ENCODE measurements at places on chromosomes 12 and 14.

- DNase-seq = no peak
These were observed 1340.9 kb downstream of the FSCB start for GRCh38 chr14:43166163-43166562.

GRCh38 chr12:22310709-22311108 lies 23.8 kb downstream of the ST8SIA1 start:
- no peak for DNase-seq

DNA sequence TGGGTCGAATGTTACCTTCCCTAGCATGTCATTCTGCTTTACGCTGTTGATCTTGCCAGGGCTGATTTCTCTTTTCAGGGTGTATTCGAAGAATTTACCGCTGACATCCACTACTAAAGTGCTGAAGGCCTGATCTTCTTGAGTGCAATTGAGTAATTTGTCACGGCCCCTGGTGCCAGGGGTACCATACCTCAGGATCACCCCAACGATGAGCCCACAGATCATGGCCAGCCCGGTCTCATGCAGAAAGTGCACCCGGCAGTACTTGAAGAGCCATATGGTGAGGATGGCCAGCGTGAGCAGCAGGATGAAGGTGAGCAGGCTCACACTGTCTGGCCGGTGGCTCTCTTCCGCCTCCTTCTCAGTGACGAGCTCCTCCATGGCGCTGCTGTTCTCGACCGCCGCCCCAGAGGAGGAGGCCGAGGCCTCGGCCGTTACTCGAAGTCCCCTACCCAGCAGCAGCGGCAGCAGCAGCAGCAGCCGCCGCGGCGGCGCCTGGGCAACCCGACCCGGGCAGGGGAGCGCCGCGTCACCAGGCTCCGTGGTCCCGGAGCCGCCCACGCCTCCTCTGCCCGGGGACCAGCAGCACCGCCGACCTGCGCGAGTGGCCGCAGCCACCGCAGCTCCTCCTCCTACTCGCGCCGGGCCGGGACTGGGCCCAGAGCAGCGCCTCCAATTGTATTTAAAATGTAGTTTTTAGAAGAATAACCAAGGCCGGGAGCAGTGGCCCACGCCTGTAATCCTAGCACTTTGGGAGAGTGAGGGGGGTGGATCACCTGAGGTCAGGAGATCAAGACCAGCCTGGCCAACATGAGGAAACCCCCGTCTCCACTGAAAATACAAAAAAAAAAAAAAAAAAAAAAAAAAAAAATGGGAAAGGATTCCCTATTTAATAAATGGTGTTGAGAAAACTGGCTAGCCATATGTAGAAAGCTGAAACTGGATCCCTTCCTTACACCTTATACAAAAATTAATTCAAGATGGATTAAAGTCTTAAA lies 58.5 kb upstream of the TMPO start:
- DNase-seq = peak; percentile 54

- DNase-seq = no peak
These were observed 638.6 kb downstream of the BCL11B start for GRCh38 chr14:98633380-98633779.

DNA sequence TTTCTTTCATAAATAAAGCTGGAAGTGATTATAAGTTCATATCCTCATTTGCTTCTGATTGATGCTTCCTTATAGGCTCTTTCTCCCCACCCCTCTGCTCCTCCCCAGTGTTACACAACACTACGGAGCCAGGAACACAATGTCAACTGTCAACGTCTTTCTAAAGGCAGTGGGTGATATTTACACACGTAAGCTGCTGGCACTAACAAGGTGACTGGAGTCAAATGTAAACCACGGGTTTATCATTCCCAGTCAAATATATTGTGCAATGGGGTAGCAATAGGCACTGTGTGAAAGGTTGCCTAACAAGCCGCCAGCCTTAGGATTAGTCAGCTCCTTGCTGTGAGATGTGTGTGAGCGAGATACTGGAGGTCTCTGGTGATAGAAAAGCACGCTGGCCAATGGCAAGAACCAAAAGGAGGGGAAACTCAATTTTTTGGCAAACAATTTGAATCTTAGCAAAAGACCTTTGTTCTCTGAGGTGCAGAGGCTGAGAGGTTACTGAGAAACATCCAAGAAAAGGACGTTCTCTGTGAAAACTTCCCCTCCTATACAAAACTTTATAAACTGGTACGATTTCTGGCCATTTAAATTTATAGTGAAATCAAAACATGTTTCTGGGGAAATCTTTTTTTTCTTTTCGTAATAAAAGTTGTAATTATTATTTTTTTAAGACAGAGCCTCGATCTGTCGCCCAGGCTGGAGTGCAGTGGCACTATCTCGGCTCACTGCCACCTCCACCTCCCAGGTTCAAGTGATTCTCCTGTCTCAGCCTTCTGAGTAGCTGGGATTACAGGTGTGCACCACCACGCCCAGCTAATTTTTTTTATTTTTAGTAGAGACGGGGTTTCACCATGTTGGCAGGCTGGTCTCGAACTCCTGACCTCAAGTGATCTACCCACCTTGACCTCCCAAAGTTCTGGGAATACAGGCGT lies 22.3 kb upstream of the HECTD1 start:
- DNase-seq = peak; percentile 88

DNA sequence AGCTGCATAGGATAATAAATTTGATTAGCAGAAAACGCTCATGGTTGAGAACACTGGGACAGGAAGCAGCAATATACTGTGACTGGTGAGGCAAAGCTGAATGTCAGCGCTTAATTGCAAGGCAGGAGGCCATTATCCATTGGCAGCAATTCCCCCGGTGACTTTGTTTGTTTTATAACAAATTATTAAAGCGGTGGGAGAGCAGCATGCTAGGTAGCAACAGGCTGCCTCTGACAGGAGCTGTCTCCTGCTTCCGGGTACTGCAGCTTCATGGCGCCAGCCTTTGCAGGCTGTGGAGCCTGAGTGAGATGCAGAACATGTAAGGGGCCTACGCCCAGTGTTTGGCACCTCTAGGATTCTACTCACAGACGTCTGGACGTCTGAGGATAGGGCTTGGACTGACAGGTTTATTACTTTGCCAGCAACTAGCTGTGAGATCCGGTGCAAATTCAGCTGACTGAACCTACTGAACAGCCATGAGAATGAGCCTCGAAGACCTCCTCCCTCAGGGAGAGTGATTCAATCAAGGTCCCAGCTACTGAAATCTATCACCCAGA lies 82.1 kb upstream of the SSTR1 start:
- no peak for DNase-seq

- DNase-seq = no peak
These were observed 7.3 kb downstream of the ULK1 start for GRCh38 chr12:131901431-131902331.

- no peak for DNase-seq
These were observed 260.1 kb downstream of the C12orf75 start for GRCh38 chr12:105590571-105590970.

DNA sequence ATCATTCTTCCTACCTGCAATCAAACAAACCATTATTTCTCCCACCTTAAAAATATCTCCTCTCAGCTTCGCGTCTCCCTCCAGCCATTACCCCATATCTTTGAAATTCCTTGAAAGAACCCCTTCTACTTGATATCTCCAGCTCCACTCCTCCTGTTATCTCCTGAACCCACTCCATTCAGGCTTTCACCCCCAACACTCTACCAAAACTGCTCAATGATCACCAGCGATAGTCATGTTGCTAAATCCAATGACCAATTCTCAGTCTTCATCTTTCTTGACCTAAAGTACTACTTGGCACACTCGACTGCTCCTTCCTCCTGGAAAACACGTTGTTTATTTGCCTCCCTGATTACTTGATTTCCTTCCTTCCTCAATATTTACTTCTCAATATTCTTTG lies 70.1 kb downstream of the DUSP16 start:
- no peak for DNase-seq

DNA sequence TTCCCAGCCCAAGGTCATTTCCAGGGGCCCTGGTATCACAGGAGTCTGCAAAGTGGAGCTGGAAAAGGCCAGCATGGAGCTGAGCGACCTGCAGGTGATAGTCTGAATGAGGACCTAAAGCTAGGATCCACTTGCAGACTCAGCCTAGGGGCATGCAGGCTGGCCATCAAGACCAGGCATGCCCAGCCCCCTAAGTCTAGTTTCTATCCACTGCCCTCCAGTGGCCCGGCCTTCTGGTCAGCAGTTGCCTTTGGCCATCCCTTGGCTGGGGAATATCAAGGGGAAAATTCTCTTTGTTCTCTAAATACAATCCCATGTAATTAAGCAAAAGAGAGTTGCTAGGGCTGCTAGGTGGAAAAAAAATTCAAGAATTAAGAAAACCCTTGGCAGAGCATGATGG lies 96.3 kb upstream of the LHX5 start:
- no peak for DNase-seq

DNA sequence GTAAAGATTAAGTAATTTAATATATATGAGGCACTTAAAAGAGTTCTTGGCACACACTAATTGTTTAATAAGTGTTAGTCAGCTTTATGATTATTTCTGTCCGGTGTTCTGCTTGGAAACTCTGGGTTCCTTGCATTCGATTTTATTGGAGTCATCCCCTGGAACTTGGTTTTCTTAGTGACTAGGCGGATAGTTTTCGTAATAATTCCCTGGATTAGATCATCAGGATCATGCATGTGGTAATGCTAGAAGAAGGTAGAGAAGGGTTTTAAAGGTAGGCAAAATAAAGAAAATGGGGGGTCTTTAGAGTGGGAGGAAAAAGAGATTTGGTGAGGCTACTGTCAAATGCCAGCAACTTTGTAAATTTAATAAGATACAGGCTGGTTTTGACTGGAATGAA lies 88.4 kb downstream of the MYF5 start:
- DNase-seq = peak; percentile 9

- DNase-seq = no peak
These were observed 340.1 kb upstream of the FKBP4 start for GRCh38 chr12:2454601-2455177.

- DNase-seq = no peak
These were observed 84.1 kb downstream of the BCL11B start for GRCh38 chr14:99187858-99188257.

- DNase-seq = no peak
These were observed 171.6 kb upstream of the PDE3A start for GRCh38 chr12:20196767-20197166.

DNA sequence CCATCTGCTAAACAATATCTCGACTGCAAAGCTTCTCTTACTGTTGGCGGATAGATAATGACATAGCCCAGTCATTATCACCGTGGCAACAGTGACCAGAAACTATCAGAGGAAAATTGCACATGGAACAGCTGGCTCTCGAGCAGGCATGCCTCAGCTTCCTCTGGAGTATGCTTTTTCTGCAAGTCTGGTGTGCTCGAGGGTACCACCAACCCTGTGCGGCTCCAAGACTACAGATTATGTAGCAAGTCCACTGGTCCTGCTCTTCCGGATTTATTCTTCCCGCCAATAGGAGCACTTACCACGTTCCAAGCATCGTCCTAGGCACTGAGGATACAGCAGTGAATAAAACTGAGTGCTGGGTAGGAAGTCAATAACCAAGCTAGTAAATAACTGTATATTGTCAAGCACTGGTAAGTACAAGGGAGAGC lies 1.4 kb upstream of the GLRX5 start:
- peak; percentile 52 for DNase-seq

DNA sequence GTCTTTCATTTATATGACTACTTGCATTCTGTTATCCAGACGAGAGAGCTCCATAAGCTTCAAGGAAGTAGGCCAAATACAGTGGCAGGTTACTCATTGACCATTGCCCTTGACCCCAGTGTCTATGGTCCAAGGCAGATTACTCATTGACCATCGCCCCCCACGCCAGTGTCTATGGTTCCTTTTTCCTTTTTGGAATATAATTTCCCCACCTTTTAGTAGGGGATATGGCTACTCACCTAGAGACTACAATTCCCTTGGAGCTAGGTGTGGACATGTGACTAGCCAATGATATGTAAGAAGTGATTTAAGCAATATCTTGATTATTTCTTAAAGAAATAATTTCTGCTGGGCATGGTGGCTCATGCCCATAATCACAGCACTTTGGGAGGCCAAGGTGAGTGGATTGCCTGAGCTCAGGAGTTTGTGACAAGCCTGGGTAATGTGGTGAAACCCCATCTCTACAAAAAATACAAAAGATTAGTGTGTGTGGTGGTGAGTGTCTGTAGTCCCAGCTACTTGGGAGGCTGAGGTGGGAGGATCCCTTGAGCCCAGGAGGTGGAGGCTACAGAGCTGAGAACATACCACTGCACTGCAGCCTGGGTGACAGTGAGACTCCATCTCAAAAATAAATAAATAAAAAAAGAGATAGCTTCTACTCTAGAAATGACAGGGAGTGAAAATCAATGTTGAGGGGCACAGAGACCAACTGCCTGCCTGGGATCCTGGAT lies 32.6 kb downstream of the SIX4 start:
- DNase-seq = no peak

GRCh38 chr12:30997685-30998440 lies 71.3 kb downstream of the TSPAN11 start:
- no peak for DNase-seq

DNA sequence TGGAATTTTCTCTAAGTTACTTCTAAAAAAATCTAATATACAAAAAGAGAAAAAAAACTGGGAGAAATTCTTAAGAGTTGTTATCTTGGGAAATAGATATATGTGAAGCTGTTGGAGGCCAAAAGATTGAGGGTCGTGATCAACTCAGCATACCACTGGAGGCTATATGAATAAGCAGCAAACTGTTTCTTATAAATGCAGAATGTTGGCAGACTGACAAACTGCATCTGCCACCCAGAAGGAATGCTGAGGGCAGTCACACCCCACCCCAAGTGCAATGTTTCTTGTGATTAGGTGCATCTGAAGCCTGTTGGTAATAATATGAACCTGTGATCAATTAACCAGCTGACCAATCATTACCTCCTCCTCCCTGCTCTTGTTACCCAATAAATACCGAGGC lies 818.6 kb upstream of the MGAT4C start:
- peak; percentile 24 for DNase-seq

- DNase-seq = no peak
These were observed 30.2 kb upstream of the NAV3 start for GRCh38 chr12:77800501-77800900.

DNA sequence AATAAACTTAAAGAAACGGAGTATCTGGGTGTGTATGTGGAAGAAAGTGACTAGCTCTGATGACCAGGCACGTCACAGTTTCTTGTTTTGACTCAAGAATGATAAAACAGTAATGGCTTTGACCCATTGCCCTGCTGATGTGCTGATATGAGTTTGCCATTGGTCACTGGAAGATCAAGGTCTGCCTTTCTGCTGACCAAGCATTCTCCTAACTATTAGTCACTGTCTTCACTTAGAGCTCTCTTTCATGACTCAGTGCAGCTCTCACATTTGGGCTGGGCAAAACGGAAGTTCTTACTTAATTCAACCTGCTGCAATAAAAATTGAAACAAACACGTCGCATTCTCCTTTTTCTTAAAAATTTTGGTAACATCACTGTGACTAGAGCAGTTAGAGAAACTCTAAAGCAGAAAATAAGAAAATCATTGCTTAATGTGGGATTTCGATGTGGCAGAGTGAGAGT lies 366.7 kb downstream of the BTG1 start:
- DNase-seq = peak; percentile 92

GRCh38 chr14:32702562-32702961 lies 236.1 kb upstream of the NPAS3 start:
- DNase-seq = no peak

- DNase-seq = no peak
These were observed 18.7 kb downstream of the CCDC63 start for GRCh38 chr12:110865521-110865920.

GRCh38 chr12:120800665-120801064 lies 75.0 kb downstream of the ACADS start:
- no peak for DNase-seq
